ENCODE measurements at places on chromosomes 2 and 18. TPM values are rescaled to one million over a fixed set of nuclear protein-coding genes. Genes with fewer than 3 reads are reported as not detected.

DNA sequence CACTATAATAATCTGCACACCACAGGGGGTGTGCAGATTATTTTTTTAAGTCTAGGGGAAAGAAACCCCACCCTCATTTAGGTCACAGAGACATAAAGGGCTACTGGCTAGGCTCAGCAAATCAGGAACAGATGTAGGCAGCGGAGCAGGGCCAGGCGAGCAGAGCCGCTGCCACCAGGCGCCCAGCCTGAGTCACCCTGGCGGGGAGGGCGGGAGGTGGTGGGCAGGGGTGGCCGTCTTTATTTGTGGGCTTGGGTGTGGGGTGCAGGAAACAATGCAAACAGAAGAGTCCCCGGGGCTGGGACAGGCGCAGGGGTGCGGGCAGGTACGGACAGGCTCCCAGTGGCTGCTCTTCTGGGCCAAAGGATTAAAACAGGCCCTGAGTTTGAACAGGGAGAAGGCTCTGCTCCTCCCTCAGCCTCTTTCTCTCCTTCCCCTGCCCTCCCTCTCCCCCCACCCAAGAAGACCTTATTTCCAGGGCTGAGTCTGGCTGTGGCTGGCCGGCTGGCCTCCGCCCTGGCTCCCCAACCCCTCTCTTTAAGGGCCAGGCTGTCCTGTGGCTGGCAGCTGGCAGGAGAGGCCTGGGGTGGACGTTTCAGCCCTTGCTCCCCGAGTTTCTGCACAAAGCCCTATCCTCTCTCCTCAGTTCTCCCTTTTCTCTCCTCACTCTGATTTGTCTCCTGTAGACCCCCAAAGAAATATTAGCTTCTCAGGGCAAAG lies 142.9 kb upstream of the SMAD2 start:
- DNase-seq = no peak

The MATN3 gene
- 0.29 TPM for total RNA-seq

GRCh38 chr2:201235860-201236811 lies 24.2 kb upstream of the CASP8 start:
- DNase-seq = peak; percentile 54

The GNLY gene
- total RNA-seq = not detected

DNA sequence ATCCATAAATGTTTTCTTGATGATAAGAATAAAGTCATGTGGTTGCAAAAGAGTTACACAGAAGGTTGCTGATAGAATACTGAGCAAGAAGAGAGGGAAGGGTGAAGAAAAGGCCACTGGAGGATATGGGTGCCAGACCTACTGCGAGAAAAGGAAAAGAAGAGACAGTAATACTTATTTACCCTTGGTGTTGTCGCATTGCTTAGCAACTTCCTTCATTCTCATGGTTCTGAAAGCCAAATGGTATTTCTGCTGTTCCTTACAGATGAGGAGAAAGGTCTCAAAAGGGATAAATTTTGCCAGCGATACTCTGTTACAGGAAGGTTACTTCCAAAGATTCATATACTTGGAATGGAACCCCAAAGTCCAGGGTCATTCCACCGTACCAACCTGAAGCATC lies 62.5 kb downstream of the LHCGR start:
- no peak for DNase-seq

DNA sequence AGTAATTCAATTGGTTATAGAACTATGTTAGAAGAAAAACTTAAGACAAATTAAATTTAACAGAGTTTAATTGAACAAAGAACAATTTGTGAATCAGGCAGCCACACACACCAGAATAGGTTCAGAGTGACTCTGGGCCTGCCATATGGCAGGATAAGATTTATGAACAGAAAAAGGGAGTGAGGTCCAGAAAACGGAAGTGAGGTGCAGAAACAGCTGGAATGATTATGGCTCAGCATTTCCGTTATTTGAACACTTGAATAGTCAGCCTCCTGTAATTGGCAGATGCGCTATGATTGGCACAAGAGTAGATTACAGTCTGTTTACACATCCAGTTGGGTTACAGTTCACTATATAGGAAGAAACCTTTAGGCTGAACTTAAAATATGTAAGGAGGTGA lies 99.0 kb downstream of the MBD2 start:
- DNase-seq = no peak

The PLGLB1 gene
- total RNA-seq = 1.3 TPM

DNA sequence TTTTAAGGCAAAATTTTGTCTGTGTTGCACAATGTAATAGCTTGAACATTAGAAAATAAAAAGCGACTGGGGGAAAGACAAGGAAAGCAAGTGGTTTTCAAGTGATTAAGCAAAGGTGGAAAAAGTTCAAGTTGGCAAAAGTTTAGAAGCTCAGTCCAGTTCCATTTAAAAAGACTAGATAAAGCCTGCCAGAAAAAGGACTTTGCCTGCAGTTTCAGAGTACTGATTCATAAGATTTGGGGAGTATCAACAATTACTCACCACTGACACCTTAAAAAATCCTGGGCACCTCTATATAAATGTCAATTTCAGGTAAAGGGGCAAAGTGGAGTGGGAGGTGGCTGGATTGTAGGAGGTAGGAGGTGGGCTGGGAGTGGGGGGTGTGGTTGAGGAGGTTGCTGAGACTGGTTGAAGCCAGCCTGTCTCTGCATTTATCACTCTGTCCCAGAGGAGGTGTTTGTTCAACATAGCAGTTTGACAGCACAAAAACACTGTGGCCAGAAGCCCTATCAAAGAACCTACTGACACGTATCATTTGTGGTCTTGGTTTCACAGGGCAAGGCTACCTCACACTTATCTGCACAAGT lies 14.6 kb downstream of the ZEB2 start:
- peak; percentile 19 for DNase-seq

DNA sequence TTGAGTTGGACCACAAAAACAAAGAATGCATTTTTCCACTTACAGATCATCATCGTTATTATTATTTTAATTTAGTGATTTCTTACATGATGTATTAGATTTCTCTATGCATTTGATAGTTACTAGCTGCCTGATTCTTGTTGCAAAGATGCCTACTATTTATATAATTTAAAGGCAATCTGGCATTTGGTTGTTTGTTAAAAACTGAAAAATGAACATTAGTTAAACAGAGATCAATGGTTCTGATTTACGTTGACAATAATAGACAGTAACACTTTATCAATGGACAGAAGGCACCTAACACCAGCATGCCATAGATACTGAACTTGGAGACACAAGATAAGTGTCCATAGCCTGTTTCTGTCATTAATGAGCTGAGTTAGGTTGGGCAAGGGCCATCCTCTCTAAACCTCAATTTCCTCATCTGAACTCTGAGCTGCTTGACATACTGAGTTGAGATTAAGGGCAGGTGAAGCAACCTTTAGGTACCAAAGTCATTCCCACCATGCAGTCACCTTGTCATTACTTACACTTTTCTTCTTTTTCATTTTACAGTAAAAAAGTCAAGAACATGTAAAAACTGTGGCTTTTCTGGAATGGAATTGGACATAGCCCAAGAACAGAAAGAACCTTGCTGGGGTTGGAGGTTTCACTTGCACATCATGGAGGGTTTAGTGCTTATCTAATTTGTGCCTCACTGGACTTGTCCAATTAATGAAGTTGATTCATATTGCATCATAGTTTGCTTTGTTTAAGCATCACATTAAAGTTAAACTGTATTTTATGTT lies 3.1 kb downstream of the CCL20 start:
- DNase-seq = no peak

DNA sequence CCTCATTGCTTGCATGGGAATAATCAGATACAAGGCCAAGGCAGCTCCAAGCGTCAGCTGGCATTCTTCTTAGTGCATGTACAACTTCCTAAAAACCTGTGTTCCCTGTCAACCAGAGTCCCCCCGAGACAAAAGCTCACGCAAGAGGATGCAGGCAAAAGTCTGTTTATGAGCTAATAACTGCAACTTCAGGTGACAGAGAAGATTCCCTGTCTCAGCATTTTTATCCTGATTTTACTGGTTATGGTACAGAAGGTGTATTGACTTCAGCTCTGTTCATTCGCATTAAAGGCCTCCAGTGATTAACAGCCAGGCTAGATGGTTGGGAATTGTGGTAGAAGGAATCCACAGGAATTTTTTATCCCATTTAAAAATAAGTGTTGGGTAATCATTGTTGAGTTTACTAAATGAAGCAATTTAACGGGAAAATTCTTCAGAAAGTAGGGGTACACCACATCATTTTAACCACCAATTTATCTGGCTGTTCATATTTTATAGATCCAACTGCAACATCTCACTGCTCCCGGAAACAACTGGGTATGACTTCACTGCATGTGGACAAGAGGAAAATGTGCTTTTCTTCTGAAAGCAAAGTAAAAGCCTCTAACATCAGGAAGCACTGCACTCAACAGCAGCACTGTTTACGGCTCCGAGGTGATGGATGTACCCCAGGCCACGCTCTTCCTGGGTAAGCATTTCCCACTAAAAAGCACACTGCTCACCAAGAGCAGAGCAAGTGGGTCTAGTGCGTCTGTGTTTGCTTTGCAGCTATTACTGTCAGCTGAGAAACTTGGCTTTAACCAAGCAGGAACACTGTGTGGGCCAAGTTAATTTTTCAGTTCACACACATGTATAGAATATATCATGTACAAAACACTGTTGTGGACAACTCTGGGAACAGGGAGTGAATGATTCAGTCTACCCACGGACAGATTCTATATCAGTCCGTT lies 31.9 kb downstream of the CCBE1 start:
- peak; percentile 9 for DNase-seq

DNA sequence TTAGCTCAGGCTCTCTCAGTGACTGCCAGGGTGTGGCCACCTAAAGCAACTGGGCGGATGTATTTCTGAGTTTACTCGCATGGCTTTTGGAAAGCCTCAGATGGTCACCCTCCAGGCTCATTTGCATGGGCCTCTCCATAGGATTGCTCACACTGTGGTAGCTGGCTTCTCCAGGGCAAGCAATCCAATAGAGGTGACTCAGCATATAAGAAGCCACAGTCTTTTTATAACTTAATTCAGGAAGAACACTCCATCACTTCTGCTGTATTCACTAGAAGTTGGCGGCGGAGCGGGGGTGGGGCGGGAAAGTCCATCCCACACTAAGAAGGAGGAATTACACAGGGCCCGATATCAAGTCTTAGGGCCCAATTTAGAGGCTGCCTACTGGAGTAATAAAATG lies 3.6 kb upstream of the DOK6 start:
- DNase-seq = no peak

- DNase-seq = no peak
Measured at GRCh38 chr18:78273876-78274275, 705.7 kb upstream of the SALL3 start.

GRCh38 chr2:106124905-106125549 lies 69.1 kb downstream of the UXS1 start:
- DNase-seq = no peak

The CCDC85A gene
- 0.74 TPM for total RNA-seq

The FLACC1 gene
- total RNA-seq = not detected

- peak; percentile 5 for DNase-seq
Measured at GRCh38 chr2:182020286-182021070, 34.8 kb downstream of the PPP1R1C start.

DNA sequence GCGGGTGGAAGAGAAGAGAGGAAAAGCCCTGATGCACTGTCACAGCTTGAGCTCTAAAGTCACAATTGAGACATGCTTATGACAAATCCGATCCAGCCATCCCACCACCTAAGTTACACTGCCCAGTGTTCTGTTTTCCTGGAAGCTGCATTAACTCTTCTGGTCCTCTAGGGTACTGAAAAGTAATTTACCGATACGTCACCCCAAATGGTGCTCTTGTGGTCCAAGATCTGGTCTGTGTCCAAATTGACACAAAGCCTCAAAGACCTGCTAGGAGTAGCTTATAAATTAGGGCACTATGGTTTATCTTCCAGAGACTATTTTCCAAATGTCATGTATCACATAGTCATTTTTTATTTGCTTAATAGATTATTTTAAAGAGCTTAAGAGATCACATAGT lies 186.7 kb upstream of the ETAA1 start:
- no peak for DNase-seq

The POTEI gene
- total RNA-seq = 0.40 TPM

- DNase-seq = no peak
Measured at GRCh38 chr2:221088506-221088905, 483.6 kb downstream of the EPHA4 start.

DNA sequence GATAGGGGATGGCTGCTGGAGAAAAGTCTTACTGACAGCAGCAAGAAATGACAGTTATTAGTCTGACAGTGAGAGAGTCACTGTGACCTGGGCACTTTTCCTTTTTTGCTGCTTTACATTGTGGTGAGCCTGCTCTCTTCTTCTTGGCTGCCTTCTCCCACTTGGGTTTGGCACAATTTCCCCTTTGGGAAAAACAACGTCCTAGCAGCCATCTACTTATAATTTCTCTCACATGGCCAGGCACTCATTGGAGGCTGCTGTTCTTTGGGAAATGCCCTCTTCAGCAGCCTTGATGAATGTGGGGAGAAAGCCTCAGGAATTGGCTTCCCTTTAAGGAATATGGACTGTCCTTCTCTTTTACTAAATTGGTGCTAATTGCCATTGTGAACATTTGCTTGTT lies 60.4 kb upstream of the SLC1A4 start:
- DNase-seq = no peak

GRCh38 chr2:147873859-147874483 lies 29.1 kb downstream of the ACVR2A start:
- no peak for DNase-seq

- no peak for DNase-seq
Measured at GRCh38 chr2:158113741-158114295, 12.1 kb downstream of the UPP2 start.

- peak; percentile 76 for DNase-seq
Measured at GRCh38 chr2:104849618-104850141, 4.2 kb upstream of the POU3F3 start.

The MLPH gene
- total RNA-seq = 53.1 TPM

GRCh38 chr18:63216516-63217311 lies 102.9 kb downstream of the BCL2 start:
- DNase-seq = no peak

DNA sequence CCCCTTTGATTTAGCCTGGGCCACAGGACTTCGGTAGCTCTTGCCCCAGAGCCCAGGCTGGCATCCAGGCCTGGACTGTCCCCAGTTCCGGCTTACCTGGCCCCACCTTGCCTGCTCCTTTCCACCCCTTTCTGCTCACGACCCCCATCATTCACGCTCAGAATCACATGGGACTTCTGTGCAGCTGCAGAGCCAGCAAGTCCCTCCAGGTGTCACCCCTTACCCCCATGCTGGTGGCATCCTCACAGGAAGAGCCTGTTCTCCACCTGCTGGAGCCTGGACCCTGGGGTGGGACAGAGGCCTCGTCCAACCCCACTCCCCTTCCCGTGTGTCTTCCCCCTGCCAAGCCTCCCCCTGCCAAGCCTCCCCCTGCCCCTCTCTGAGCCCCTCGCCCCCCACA lies 7.9 kb upstream of the KCNIP3 start:
- no peak for DNase-seq

The DLGAP1 gene
- total RNA-seq = 0.27 TPM

GRCh38 chr2:226776104-226776503 lies 23.5 kb downstream of the IRS1 start:
- no peak for DNase-seq

GRCh38 chr18:23228102-23229061 lies 93.1 kb downstream of the CABLES1 start:
- no peak for DNase-seq

The CAPN14 gene
- 0.11 TPM for total RNA-seq

The LBH gene
- total RNA-seq = 147 TPM

DNA sequence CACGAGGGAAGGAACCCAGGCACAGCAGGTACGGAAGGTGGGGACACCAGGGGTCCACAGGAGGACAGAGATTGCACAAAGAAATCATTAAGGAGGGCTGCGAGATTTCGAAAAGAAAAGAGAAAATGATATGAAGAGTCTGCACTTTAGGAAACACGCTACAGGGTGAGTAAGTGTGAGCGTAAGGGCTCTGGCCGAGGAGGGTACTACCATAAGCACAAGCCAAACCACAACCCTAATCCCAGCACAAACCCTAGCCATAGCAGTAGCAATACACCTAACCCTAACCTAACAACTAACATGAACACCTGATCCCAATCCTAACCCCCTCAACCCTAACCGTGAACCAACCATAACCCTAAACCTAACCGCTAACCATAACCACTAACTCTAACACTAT lies 104.0 kb downstream of the ZNF516 start:
- no peak for DNase-seq
